NCI-H146 (cell line): ENCODE measurements at places on chromosomes 3 and 15.

DNA sequence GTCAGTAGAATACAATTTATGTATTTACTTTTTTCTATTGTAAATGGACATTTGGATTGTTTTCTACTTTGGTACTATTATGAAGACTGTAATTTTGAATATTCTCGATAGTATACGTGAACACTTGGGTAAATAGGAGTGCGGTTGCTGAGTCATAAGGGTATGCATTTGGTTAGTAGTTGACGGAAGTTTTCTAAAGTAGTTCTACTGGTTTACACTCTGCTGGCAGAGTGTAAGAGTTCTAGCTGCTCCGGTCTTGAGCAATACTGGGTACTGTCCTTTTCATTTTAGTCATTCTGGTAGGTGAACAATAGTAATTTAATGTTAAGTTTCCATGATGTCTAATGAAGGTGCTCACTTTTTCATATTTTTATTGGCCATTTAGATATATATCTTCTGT lies 70.0 kb downstream of the MEF2A start:
- no peak for DNase-seq

DNA sequence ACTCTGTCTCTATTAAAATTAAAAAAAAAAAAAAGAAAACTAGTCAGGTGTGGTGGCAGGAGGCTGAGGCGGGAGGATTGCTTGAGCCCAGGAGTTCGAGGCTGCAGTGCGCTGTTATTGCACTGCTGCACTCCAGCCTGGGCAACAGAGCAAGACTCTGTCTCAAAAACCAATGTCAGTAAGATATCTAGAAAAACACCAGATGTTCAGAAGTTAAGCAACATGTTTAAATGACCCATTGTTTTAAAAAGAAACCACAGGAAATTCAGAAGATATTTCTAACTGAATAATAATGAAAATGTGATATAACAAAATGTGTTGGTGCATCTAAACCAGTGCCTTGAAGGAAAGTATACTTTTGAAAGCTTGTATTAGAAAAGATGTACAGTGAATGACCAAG lies 203.4 kb upstream of the CGNL1 start:
- no peak for DNase-seq

- no peak for DNase-seq
Measured at GRCh38 chr3:13950042-13950441, 70.2 kb upstream of the WNT7A start.

- no peak for DNase-seq
Measured at GRCh38 chr15:78105476-78106241, 13.3 kb downstream of the SH2D7 start.

GRCh38 chr3:134622806-134623365 lies 27.9 kb downstream of the KY start:
- no peak for DNase-seq

DNA sequence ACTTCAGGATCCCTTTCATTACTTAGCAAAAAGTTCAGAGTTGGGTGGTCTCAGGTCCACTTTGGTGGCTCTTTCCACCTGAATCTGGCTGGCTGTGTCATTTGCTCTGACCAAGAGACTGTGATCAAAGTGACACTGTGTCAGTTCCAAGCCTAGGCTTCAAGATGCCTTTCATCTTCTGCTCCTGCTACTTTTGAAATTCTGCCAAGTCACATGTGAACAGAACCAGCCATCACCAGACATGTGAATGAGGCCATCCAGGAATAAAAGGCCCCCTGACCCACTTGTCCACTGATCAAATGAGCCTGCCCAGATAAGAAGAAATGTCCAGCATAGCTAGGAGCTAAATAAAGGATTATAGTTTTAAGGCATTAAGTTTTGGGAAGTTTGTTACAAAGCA lies 132.2 kb downstream of the OSBPL10 start:
- no peak for DNase-seq

DNA sequence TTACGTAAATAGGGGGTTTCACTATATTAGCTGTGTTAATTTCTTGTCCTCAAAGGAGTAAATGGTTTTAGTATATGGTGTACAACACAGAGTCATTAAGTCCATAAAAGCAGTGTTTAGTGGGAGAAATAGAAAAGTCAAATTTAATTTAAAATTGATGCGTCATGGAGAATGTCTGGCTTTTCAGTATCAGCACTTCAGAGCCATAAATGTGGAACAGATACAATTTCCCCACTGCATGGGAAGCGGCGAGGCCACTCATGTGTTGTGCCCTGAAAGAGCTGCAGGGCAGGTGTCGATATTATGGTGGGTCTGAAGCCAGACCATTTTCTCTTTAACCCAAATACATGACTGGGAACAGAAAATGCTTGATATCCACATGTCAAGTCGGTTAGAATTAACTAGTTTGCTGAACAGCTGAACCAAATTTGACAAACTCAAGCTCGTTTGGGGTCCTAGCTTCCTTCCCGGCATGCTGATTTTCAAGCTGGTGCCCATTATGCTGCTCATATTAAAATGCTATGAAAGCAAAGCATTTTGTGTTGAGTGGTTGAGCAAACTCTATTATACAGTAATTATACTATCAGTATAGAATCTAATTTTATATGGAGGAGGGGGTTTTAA lies 364.6 kb upstream of the TBL1XR1 start:
- DNase-seq, result peak; percentile 37

DNA sequence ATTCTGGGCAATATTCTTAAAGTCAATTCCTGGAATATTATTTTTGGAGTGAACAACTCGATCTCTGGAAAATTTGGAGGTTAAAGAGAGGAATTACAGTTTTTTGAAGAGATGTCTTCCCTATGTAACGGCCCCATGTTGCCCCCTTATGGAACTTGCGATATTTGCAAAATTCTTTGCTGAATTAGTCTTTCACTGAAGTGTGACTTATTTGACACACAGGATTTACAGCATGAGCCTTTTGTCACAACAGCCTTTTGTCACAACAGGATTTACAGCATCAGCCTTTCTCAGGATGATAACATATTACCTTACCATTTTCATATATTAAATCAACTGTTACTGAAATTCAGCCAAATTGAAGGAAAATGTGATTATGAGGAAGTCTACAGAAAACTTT lies 37.8 kb upstream of the SPTSSB start:
- peak; percentile 70 for DNase-seq

DNA sequence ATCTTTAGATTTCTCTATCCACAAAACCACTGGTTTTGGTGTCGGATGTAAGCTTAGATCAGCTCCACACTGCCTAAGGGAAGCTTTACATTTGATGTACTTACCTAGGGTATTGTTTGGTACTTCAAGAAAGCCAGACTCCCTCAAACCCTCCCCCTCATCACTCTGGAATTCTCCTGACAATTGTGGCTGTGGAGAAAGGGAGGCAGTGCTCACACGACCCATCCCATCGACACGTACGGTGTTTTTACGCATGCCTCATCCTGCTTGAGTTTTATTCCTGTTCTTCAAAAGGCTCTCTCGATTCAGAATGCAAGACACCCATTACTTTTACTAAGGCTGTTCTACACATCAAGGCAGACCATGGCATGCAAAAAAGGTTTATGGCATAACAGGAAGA lies 67.3 kb upstream of the ONECUT1 start:
- DNase-seq, result no peak

- no peak for DNase-seq
Measured at GRCh38 chr3:13370055-13370454, 50.1 kb downstream of the NUP210 start.

GRCh38 chr3:43031889-43032545 lies 52.9 kb downstream of the GASK1A start:
- no peak for DNase-seq

- DNase-seq, result no peak
Measured at GRCh38 chr15:48866141-48866563, 11.8 kb upstream of the EID1 start.

DNA sequence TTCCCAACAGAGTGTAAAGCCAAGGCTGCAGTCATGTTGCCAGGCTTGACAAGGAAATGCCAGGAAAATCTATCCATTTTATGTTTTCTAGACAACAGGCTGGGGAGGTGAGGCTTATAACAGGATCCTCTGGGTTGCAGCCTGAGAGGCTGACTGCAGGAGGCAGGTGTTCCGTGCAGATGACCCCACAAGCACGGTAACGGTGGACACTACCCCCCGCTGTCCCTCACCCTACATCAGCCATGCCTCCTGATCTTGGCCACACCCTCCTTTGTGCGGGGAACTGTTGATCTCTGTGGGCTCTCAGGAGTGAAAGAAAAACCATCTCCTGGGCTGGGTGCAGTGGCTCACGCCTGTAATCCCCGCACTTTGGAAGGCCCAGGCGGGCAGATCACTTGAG lies 68.0 kb upstream of the ADPGK start:
- peak; percentile 8 for DNase-seq

- DNase-seq, result no peak
Measured at GRCh38 chr3:153252963-153253362, 90.9 kb downstream of the RAP2B start.

DNA sequence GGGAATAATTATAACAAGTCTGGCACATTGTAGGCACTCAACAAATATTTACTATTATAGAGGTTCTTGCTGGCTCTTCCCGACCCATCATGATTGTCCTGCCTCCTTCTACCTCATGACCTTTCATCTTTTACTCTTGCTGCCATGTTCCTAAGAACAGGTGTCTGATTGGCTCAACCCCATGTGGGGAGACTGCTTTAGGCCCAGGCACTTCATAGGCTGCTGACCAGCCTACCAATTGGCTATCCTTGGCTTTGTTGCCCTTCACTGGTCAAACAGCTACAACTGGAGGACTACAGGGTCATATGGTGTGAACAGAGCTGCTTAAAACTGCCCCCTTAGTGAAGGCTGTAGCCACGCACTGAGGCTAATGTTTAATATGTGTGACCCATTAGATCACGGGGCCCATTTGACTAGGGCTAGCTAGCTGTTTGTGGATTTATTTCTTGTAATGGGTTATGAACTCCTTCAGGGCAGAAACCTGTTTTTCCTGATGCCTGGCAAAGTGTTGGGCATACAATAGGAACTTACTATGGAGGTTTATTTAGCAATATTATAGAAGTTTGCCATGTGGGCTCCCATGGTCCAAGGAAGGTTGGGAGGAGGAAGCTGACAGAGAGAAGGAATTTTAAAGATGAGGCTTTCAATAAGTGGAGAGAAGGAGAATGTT lies 239.9 kb upstream of the TBC1D5 start:
- no peak for DNase-seq

DNA sequence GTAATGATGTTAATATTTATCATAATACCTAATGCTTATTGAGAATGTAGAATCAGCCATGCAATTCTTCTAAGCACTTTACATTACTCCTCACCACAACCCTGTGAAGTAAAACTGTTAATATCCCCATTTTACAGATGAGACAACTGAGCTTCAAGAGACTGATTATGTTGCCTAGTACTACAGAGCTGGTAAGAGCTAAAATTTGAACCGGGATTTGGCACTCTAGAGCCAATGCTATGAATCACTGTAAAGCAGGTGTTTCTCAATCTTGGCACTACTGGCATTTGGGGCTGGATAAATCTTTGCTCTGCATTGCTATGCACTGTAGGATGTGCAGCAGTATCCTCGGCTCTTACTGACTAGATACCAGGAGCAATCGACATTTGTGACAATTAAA lies 367.7 kb downstream of the MAGI1 start:
- DNase-seq, result no peak

GRCh38 chr3:24850245-24850644 lies 355.6 kb upstream of the THRB start:
- no peak for DNase-seq

- DNase-seq, result no peak
Measured at GRCh38 chr15:98375513-98376340, 272.6 kb upstream of the IGF1R start.

DNA sequence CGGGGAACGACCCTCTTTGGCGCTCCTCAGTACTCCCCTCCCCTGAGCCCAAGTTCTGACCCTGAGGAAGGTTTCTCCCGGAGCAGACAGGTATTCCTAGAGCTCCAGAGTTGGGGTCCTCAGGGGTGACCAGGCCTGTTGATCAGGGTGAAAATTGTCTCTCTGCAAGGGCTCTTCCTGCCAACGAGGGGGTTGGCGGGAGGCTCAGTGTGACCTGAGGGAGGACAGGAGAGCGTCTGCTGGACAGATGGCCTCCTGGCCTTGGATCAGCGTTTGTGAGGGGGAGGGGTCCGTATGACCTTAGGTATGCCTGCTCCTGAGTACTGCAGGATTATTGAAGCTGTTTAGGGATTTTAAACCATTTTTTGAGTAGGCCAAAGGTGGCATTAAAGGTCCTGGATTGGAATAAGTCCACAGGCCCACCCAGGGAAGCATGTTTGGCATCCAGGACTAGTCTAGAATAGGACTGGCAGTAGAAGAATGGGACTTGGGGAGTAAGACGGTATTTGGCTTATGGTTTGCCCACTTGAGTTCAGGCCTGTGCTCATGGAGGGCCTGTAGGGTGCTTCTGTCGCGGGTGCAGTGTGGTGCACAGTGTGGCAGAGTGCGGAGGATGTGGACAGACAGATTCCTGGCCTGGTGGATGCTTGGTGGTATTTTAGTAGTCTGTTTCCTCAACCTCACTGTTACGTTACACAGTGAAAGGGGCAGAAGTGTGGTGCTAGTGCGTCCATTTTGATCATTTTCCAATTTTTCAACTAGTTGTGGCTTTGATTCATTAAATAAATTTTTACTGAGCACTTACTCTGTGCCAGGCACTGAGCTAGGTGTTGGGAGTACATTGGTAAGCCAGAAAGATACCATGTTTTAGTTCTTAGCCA lies 959 bp downstream of the ZNF592 start:
- DNase-seq, result peak; percentile 23

DNA sequence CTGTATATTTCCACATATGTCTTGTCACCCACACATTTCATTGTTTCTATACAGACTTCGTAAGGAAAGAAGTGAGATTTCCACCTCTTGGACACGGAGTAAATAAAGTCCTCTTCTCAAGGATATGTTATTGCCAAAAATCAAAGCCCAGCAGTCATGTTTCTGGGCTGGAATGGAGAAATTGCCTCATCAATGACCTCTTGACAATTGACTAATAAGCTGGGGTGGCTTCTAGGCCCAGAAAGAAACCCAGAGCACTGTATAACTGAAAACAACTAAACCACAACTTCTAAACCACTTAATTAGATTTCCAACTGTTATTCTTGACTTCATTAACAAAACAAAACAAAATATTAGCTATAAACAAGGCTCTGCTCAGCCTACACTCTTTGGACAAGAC lies 56.4 kb upstream of the SLC24A5 start:
- DNase-seq, result no peak

- DNase-seq, result no peak
Measured at GRCh38 chr3:10757821-10758130, 58.3 kb upstream of the SLC6A11 start.

DNA sequence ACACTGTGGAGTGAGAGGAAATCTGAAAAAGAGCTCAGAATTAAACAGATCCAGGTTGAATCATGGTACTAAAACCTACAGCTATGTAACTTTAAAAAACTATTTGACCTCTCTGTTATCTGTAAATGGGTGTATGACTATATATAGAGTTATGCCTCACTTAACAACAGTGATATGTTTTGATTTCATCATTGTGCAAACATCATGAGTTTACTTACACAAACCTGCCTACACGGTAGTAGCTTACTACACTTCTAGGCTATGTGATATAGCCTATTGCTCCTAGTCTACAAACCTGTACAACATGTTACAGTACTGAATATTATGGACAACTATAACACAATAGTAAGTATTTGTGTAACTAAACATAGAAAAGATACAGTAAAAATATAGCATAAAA lies 191.6 kb upstream of the MEIS2 start:
- DNase-seq, result no peak

GRCh38 chr15:76206325-76206976 lies 104.8 kb downstream of the ETFA start:
- DNase-seq, result peak; percentile 7
